ENCODE measurements at places on chromosomes 1 and 21. TPM values are rescaled to one million over a fixed set of nuclear protein-coding genes. Genes with fewer than 3 reads are reported as not detected.

LCE2A gene
- not detected for polyA plus RNA-seq

- peak; percentile 55 for DNase-seq
Measured at GRCh38 chr1:69567652-69568420, at the start of gene LRRC7. TSS of gene LRRC7 (plus strand) at chr1:69567922. CDS start at chr1:69568640, 718 bp downstream.

DNA sequence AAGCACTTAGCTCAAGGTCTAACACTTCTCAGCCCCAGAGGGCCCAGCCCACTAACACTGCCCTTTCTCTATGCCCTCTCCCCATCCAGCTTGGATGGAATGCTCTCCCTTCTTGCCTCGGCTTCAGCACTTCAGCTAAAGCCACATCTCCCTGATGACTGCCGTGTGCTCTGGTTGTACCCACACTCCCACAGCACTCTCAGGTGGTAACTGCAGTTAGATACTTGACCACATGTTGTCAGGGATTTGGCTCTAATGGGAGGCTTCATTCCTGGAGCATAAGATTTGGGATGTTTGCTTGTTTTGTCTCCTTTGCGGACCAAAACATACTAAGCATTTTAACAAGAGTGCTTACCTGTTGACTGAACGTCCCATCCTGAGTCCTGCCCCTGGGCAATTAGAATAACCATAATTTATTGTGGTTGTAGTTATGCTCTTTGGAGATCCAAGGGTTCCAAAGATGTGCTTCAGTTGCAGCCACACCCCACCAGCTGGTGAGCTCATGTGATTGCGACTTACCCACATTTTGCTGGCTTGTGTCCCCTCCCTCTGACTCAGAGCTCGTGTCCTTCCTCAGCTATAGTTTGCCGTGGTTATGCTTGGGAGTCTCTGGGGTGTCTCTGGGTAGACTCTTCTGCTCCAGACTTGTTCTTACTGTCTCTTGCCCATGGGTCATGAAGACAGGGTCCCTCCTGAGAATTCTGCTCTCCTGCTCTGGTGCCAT, 7.7 kb upstream of the SLC26A9 start:
- no peak for DNase-seq

DNA sequence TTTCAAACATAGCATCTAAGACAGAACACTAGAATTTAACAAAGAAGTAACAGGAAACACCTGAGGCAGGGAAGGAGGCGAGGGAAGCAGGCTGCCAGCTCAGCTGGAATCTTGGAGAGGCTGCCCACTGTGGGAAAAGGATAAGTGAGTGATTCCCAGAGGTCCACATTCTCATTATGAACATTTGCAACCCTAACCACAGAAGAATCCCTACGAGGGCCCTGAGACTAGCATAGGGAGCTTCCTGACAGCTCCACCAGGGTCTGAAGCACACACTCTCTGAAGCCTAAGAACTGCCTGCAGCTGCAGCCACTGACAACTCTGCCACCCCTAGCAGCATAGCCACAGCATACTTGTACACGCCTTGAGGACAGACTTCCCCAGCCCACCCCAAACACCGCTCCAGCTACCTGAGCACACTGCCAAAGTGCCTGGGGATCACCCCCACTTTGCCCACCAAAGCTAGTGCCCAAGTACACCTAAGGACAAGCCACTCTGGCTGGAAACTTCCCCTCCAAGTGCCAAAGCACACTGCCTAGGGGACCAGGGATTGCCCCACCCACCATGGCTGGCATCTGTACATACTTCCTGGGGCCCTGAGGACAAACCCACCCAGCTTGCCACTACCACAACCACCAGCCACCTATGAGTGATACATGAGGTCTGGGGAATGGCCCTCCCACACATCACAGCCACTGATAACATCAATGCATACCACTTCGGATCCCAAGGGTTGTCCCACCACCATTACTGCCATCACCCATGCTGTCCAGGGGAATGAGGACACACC, 76.6 kb upstream of the GUCA2A start:
- no peak for DNase-seq

DNA sequence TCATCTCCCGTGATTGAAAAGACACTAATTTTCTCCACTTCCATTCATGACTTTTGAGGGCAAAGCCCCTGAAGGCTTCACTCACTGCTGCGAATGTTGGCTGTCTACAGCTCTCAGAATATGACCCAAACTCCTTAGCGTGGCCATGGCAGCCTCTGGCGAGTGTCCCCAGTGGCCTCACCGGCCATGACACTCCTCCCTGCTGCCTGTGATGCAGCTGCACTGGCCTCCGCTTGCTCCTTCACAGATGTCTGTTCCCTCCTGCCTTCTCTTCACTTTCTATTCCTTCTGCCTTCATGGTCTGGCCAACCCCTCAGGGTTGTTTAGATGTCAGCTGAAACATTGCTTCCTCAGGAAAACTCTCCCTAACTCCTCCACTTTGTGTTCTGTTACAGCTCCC, 30.8 kb upstream of the PTPRF start:
- no peak for DNase-seq

DNA sequence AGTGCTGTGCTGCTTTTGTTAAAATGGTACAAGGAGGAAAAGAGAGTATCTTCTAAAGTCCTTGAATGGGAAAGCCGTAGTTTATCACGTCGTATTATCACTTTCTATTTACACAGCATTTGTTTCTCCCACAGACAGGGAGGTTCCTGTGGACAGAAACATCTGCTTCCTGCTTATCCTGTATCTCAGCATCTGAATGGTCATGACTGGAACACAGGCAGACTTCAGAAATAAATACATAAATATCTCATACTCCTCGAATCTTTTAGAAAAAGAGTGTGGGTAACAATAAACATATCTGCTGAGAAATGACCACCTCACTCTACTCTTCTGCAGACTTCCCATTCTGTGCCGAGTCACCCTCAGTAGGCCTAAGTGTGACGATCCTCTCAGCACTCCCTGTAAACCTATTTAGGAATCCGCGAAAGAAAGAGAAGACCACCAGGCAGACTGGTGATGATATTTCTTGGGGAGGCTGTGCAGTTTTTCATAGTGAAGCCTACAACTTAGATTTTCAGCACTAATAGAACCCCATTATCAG, 393.5 kb downstream of the SMYD3 start:
- no peak for DNase-seq

DNA sequence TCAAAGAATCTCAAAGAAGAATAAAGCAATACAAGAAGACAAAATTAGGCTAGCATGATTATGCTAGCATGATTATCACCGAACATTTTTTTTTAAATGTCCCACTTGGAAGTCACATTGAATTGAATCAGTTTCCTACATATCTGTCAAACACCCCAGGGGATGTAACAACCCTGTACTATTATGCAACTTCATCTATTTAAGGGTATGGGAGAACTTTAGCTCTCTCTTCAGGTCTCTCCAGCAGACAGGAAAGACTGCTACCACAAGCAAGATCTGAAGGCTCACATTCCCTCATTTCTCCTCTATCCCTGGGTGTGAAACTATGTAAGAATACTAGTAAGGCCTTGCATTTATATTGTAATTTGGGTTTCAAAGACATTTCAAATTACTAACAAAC, 52.8 kb downstream of the EDEM3 start:
- DNase-seq = no peak

Data from kidney (tissue), 22 donors.